ENCODE measurements at places on chromosomes 4 and X. TPM values are rescaled to one million over a fixed set of nuclear protein-coding genes. Genes with fewer than 3 reads are reported as not detected.

SFRP2 gene
- 1.5 TPM for total RNA-seq

IL21 gene
- not detected for total RNA-seq

CDS1 gene
- total RNA-seq: 18.8 TPM

CLCN3 gene
- 52.9 TPM for total RNA-seq

LETM1 gene
- 41.5 TPM for total RNA-seq

Measured in kidney epithelial cell (primary cell).